Thyroid gland (tissue), 4 donors: ENCODE measurements at places on chromosomes 2 and 18. TPM values are rescaled to one million over a fixed set of nuclear protein-coding genes. Genes with fewer than 3 reads are reported as not detected.

GRCh38 chr18:23450022-23450421 is 3.1 kb upstream of the RIOK3 start:
- no peaks in the 10 kb centered on the region for H3K36me3 ChIP-seq
- no peak overlapping the region for H3K4me3 ChIP-seq
- no peaks in the 10 kb centered on the region for H3K27me3 ChIP-seq
- peaks cover 13% of the 10 kb centered on the region for H3K4me1 ChIP-seq

The DSC3 gene
- total RNA-seq, result not detected

DNA sequence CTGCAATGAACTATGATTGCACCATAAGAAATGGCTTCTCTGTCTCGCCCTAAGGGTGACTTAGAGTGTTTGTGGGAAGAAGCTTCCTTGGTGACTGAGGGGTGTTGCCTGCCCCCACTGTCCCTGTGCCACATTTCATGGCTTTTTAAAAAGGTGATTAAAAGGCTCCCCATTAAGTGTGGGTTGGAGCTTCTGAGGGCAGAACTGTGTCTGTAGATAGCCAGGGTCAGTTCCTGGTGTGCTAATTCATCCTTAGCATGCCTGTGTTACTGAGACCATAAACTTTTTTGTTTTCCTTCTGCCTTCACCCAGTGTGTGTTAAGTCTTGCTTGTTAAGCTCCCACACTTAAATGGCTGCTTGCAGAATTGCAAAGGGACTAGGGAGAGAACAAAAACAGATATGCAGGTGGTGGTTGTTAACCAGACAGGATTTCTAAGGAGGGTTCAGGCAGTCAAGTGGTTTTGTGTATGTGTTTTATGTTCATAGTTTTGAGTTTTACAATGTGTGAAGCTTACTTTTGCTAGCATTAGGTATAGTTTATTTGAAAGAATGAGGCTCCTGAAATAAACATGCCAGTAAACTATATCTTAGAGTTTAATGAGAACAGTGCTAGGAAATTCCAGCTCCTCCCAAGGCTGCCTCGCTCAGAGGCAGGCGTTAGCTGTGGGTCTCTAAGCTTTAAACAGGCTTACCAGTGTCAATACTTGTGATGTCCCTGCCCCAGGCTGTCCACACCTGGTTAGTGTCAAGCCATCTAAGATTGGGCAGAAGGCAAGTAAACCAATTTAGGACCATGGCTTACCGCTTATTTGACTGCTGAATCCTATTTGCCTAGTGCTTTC is 14.5 kb downstream of the CERS6 start:
- no peak overlapping the region for H3K27ac ChIP-seq
- H3K27me3 ChIP-seq, result no peaks in the 10 kb centered on the region
- H3K4me3 ChIP-seq, result no peak overlapping the region
- no peak for DNase-seq

- H3K4me1 ChIP-seq, result no peaks in the 10 kb centered on the region
- no peak for DNase-seq
- H3K4me3 ChIP-seq, result no peak overlapping the region
These were observed 23.3 kb downstream of the PLEK start for GRCh38 chr2:68388358-68388757.

GRCh38 chr2:135164431-135164830 is 112.3 kb downstream of the RAB3GAP1 start:
- no peaks in the 10 kb centered on the region for H3K27me3 ChIP-seq
- H3K36me3 ChIP-seq, result peaks cover 19% of the 10 kb centered on the region
- no peak for DNase-seq
- no peak overlapping the region for H3K27ac ChIP-seq
- H3K4me1 ChIP-seq, result no peaks in the 10 kb centered on the region
- H3K4me3 ChIP-seq, result no peak overlapping the region

- no peaks in the 10 kb centered on the region for H3K27me3 ChIP-seq
- H3K4me3 ChIP-seq, result no peak overlapping the region
- H3K36me3 ChIP-seq, result no peaks in the 10 kb centered on the region
- H3K4me1 ChIP-seq, result peaks cover 11% of the 10 kb centered on the region
- no peak for DNase-seq
- H3K27ac ChIP-seq, result no peak overlapping the region
These were observed 7.8 kb upstream of the ARHGAP25 start for GRCh38 chr2:68726608-68727367.

GRCh38 chr18:63970809-63971205 is 926 bp downstream of the SERPINB8 start:
- no peaks in the 10 kb centered on the region for H3K36me3 ChIP-seq
- peak overlapping the region; percentile 69 for H3K4me3 ChIP-seq
- H3K27ac ChIP-seq, result peak overlapping the region; percentile 96

GRCh38 chr18:28522236-28522635 is 345.3 kb upstream of the CDH2 start:
- no peak overlapping the region for H3K4me3 ChIP-seq
- no peaks in the 10 kb centered on the region for H3K4me1 ChIP-seq
- no peaks in the 10 kb centered on the region for H3K27me3 ChIP-seq
- no peak overlapping the region for H3K27ac ChIP-seq
- H3K36me3 ChIP-seq, result no peaks in the 10 kb centered on the region

The SANBR gene
- total RNA-seq, result 16.3 TPM

The LRRC30 gene
- not detected for total RNA-seq

The NEU2 gene
- not detected for total RNA-seq

The LOXHD1 gene
- 0.83 TPM for total RNA-seq

DNA sequence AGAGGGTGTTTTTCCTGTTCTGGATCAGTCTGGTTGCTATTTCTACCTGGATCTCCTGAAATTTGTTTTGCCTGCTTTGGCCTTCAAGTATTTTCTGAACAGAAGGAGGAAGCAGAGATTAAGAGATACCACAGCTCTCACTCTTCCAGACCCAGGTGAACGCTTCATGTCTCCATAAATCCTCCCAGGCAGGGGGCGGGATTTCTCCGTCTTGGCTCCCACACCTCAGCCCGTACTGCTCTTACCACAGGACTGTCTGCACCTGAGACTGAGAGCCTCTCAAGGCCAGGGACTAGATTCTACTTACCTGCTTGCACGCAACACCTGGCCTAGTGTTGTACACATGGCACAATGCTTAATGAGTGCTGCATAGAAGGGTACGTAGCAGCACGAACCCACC is 59.9 kb upstream of the LRPPRC start:
- no peak overlapping the region for H3K27ac ChIP-seq
- no peaks in the 10 kb centered on the region for H3K27me3 ChIP-seq

DNA sequence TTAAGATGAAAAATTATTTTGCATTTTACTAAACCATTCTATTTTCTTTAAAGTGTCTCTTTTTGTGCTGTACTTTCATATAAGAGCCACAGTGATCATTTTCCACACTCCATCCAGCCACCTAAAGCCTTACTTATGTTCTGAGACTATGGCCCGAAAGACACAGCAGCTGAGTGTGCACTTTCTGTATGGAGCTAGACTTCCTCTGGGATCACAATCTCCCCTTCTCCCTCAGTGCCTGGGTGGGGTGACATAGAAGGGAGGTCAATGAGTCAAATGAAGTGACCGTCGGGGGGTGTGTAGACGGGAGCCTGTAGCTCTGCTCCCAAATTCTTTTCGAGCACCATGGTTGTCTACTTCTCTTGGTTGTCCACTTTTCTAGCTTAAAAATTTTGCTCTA is 97.8 kb upstream of the ARL4C start:
- no peak overlapping the region for H3K4me3 ChIP-seq
- DNase-seq, result no peak
- no peaks in the 10 kb centered on the region for H3K27me3 ChIP-seq
- no peaks in the 10 kb centered on the region for H3K36me3 ChIP-seq
- no peaks in the 10 kb centered on the region for H3K4me1 ChIP-seq
- H3K27ac ChIP-seq, result no peak overlapping the region

DNA sequence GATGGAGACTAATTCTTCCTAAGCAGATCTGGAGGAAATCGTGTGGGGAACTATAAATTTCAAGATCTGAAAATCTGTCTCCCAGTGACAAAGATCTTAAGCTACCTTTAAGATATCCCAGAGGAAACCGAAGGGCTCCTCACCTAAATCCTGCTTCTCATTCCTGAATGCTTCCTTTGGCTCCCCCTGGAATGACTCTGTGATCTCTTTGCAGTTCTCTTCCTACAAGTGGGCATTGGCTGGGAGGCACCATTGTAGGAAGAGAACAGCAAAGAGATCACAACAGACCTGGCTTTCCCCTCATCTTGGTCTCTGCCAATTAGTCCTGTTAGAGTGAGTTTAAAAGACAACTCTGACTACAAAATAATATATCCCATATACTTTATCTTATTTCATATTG is 70.0 kb upstream of the KCNH7 start:
- H3K27ac ChIP-seq, result no peak overlapping the region
- no peak for DNase-seq
- H3K36me3 ChIP-seq, result no peaks in the 10 kb centered on the region
- H3K4me1 ChIP-seq, result no peaks in the 10 kb centered on the region

The LRRTM4 gene
- not detected for total RNA-seq

DNA sequence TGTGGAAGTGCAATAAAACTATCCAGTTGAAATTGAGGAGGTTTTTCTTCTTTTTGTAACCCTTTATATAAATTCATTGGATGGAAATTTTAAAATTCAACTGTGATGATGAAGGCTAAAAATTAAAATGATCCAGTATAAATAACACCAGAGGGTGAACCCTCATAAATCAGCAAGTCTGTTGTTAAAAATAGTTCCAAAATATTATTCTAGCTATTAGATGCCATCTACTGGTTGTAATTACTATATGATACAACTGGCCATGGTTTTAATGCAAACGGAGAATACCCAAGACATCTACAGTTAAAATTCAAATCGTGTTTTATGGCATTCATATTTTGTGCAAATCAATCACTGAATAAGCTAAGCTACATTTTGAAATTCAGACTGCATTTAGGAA is 53.8 kb downstream of the TMEM200C start:
- no peaks in the 10 kb centered on the region for H3K4me1 ChIP-seq
- DNase-seq, result no peak
- no peak overlapping the region for H3K27ac ChIP-seq
- no peaks in the 10 kb centered on the region for H3K36me3 ChIP-seq
- no peak overlapping the region for H3K4me3 ChIP-seq
- no peaks in the 10 kb centered on the region for H3K27me3 ChIP-seq

- no peak overlapping the region for H3K27ac ChIP-seq
- H3K27me3 ChIP-seq, result no peaks in the 10 kb centered on the region
- no peaks in the 10 kb centered on the region for H3K36me3 ChIP-seq
- H3K4me3 ChIP-seq, result no peak overlapping the region
- H3K4me1 ChIP-seq, result peaks cover 7% of the 10 kb centered on the region
These were observed 4.8 kb upstream of the IMPA2 start for GRCh38 chr18:11976315-11977152.

- H3K4me3 ChIP-seq, result no peak overlapping the region
- no peaks in the 10 kb centered on the region for H3K36me3 ChIP-seq
- H3K27ac ChIP-seq, result peak overlapping the region; percentile 93
- H3K4me1 ChIP-seq, result peaks cover 33% of the 10 kb centered on the region
These were observed 4.5 kb downstream of the RAB31 start for GRCh38 chr18:9712611-9713010.

DNA sequence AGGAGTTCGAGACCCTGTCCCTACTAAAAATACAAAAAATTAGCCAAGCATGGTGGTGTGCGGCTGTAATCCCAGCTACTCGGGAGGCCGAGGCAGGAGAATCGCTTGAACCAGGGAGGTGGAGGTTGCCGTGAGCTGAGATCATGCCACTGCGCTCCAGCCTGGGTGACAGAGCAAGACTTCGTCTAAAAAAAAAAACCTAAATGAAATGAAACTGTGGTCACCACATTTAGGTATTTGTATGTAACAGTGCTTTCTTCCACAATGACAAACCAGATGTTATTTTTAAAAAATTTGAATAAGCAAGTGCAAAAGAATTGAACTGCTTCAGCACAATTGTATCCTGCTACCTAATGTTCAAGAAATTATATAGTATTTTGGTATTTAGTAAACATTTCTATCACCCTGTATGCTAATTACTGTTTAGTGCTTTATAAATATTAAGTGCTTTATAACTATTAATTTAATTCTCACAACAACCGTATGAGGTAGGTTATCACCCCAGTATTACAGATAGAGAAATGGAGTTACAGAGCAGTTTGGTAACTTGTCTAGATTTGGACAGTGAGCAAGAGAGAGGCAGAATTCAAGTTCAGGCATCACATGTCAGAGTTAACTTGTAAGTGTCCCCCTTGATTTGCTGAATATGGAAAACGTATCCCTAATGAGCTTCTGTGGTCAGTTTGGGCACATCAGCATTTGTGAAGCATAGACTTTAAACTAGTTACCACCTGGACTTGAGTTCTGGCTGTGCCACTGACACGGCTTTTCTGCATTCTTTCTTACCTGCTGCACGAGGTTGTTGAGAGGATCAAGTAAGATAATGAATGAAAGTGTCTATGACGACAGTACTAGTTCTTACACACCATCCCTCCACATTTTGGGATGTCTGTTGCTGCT is 14.4 kb downstream of the PHLPP1 start:
- H3K27ac ChIP-seq, result no peak overlapping the region
- H3K36me3 ChIP-seq, result no peaks in the 10 kb centered on the region
- H3K4me1 ChIP-seq, result peaks cover 7% of the 10 kb centered on the region
- no peak for DNase-seq
- no peak overlapping the region for H3K4me3 ChIP-seq

DNA sequence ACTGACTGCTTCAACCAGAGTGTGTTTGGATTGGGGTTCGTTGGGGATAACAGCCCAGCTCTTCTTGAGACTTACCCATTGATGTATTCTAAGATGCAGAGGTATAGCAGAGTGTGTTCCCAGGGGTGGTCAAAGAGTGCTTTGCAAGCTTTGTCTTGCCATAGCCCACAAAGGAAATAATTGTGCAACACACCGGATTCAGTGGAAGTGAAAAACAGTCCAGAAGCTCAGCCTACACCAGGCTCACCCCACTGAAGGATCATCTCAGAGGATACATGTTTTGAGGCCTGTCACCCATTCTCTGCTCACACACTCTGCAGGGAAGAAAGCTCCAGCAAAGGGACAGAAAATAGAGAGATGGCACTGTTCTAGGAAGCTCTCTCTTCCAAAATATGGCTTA is 9.6 kb downstream of the CACNB4 start:
- H3K27me3 ChIP-seq, result no peaks in the 10 kb centered on the region
- no peaks in the 10 kb centered on the region for H3K36me3 ChIP-seq
- DNase-seq, result no peak
- no peak overlapping the region for H3K27ac ChIP-seq

The ITPRIPL1 gene
- total RNA-seq, result not detected

DNA sequence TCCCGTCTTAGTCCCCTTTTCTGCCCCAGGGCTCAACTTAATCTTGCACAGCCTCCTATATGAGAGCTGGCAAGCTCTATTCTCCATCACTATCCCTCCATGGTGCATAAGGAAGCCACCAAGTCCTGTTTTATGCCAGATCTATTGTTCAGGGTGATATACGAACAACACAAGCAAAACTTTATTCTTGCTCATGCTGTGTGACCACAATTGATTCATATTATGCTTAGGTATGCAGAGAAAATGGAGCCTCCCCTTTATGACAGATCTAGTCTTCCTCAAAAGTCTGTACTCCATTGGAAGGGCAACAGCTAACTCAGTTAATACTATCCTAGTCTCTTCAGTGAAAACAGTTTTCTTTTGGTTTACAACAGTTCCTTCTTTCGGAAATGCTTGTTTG is 94.0 kb upstream of the STON1 start:
- no peaks in the 10 kb centered on the region for H3K27me3 ChIP-seq
- H3K36me3 ChIP-seq, result no peaks in the 10 kb centered on the region
- H3K4me3 ChIP-seq, result no peak overlapping the region
- DNase-seq, result no peak
- no peak overlapping the region for H3K27ac ChIP-seq
- H3K4me1 ChIP-seq, result peaks cover 10% of the 10 kb centered on the region

GRCh38 chr2:84906900-84907714 is 1.7 kb downstream of the TMSB10 start:
- no peaks in the 10 kb centered on the region for H3K27me3 ChIP-seq
- H3K36me3 ChIP-seq, result no peaks in the 10 kb centered on the region
- H3K4me3 ChIP-seq, result peak overlapping the region; percentile 84
- DNase-seq, result peak; percentile 47
- peaks cover 12% of the 10 kb centered on the region for H3K4me1 ChIP-seq

The SERPINB5 gene
- total RNA-seq, result not detected

The TUBA3D gene
- total RNA-seq, result 1.3 TPM
